ENCODE measurements at places on chromosomes 16 and 17. TPM values are rescaled to one million over a fixed set of nuclear protein-coding genes. Genes with fewer than 3 reads are reported as not detected.
A peak's percentile ranks its signal among the peaks of the same experiment; 100 is the strongest.

Gene HOXB13
- total RNA-seq = not detected

Gene KRTAP4-1
- total RNA-seq = not detected

Gene ZNF423
- 4.7 TPM for total RNA-seq

DNA sequence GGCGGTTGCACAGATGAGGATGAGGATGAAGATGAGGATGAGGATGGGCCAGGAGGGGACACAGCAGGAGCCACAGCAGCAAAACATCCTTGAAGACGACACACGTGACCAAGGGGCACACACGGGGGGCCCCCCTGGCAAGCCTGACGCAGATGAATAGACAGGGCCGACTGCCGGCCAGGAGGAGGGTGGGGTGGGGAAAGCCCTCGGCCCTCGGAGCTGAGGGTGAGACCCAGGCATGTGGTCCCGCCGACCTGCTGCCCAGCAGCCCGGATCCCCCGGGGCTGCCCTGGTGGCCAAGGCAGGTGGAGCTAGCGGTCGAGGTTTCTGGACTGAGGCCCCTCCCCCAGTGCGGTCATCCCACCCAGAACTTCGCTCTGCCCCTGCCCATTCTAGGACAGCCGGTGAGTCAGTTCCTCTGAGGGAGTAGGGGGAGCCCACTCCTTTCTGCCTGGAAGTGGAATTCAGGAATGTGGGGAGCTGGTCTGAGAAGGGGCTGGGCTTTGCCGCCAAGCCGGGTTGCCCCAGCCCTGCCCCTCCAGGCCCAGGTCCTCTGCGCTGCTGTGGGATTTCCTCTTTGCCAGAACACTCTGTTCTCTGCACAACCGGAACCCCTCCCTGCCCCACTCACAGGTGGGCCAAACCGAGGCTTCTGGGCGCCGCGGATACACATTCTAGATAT lies 9.9 kb downstream of the CYGB start:
- peak overlapping the region; percentile 12 for H3K27ac ChIP-seq
- H3K4me3 ChIP-seq = peak overlapping the region; percentile 35
- no peaks in the 10 kb centered on the region for H3K27me3 ChIP-seq

GRCh38 chr17:16191604-16192003 lies 23.7 kb downstream of the NCOR1 start:
- DNase-seq = no peak
- H3K36me3 ChIP-seq = peaks cover 21% of the 10 kb centered on the region
- H3K27me3 ChIP-seq = no peaks in the 10 kb centered on the region
- H3K27ac ChIP-seq = peak overlapping the region; percentile 75
- H3K4me1 ChIP-seq = peaks cover 23% of the 10 kb centered on the region

GRCh38 chr17:76438906-76439305 lies 14.0 kb downstream of the UBE2O start:
- no peak for DNase-seq
- H3K27me3 ChIP-seq = no peaks in the 10 kb centered on the region
- no peaks in the 10 kb centered on the region for H3K36me3 ChIP-seq
- H3K27ac ChIP-seq = no peak overlapping the region
- H3K4me1 ChIP-seq = peaks cover 13% of the 10 kb centered on the region
- H3K4me3 ChIP-seq = no peak overlapping the region

DNA sequence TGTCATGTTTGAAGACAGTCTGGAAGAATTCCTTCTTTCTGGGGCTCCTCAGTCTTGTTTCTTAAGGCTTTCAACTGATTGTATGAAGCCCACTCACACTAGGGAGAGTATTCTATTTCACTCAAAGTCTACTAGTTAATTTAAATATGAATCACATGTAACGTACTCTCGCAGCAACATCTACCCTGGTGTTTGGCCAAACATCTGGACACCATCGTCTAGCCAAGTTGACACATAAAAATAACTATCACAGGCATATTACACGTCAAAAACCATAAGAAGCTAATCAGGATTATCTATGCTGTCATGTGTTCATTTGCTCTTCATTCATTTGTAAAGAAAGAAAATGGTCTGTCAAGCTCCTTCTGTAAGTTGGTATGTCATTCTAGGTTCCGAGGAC lies 787.4 kb downstream of the KCNJ2 start:
- no peak for DNase-seq
- no peak overlapping the region for H3K27ac ChIP-seq
- H3K4me3 ChIP-seq = no peak overlapping the region

- no peaks in the 10 kb centered on the region for H3K4me1 ChIP-seq
- no peaks in the 10 kb centered on the region for H3K27me3 ChIP-seq
- DNase-seq = no peak
- H3K4me3 ChIP-seq = no peak overlapping the region
- no peaks in the 10 kb centered on the region for H3K36me3 ChIP-seq
- no peak overlapping the region for H3K27ac ChIP-seq
Measured at GRCh38 chr16:78509965-78510364, 410.5 kb downstream of the WWOX start.

- H3K4me1 ChIP-seq = peaks cover 20% of the 10 kb centered on the region
- DNase-seq = no peak
- no peak overlapping the region for H3K4me3 ChIP-seq
- no peak overlapping the region for H3K27ac ChIP-seq
Measured at GRCh38 chr16:49661465-49662187, 194.3 kb downstream of the ZNF423 start.

- DNase-seq = no peak
- H3K27ac ChIP-seq = peak overlapping the region; percentile 25
Measured at GRCh38 chr17:62662855-62663254, 35.4 kb downstream of the MRC2 start.

All from chondrocyte (in vitro differentiated cells).